Activated CD8-positive, alpha-beta T cell treated with anti-CD3 and anti-CD28 coated beads, Interleukin-2, amount 10 ng/mL, durations not matched to agents 7 days and 5 days (primary cell): ENCODE measurements at places on chromosomes 11 and 22. TPM values are rescaled to one million over a fixed set of nuclear protein-coding genes. Genes with fewer than 3 reads are reported as not detected.

The KDM4D gene
- 0.90 TPM for total RNA-seq

GRCh38 chr11:110606415-110606814, 105.8 kb downstream of the ARHGAP20 start:
- H3K4me1 ChIP-seq = no peaks in the 10 kb centered on the region
- H3K36me3 ChIP-seq = no peaks in the 10 kb centered on the region
- no peak overlapping the region for H3K4me3 ChIP-seq
- peaks cover 10% of the 10 kb centered on the region for H3K27me3 ChIP-seq
- no peak for DNase-seq

The KCNC1 gene
- total RNA-seq = not detected

DNA sequence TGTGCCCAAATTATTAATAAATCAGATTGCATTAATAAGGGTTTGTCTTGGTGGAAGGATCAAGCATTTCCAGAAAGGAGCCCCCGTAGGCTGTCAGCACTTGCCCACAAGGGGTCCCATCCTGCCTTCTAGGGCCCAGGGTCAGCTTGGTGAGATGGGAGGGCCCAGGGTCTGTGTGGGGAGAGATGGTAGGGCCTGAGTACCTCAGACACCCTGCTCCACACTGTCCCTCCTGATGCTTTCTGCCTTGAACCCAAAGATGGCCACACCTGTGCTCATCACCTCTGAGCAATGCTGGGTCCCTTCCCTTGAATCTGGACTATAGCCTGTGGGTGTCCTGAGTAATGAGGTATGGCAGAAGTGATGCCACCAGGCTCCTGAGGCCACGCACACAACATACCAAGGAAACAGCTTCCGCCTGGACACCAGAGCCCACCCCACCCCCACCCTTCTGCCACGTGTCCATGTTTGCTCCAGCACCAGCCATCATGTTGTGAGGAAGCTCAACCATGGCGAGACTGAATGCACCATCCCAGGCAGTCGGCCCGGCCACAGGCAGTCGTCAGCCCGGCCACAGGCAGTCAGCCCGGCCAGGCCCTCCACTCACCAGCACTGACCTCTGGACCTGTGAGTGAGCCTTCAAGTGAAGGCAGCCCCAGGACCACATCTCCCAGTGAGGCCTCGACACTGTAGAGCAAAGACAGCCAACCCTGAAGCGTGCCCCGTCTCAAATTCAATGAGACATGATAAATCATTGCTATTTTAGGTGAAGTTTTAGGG, 6.8 kb downstream of the BET1L start:
- H3K4me1 ChIP-seq = peaks cover 44% of the 10 kb centered on the region
- no peak overlapping the region for H3K4me3 ChIP-seq
- H3K27me3 ChIP-seq = no peaks in the 10 kb centered on the region
- DNase-seq = peak; percentile 17

The UPK3A gene
- total RNA-seq = not detected

- H3K27ac ChIP-seq = no peak overlapping the region
- H3K4me1 ChIP-seq = no peaks in the 10 kb centered on the region
- H3K36me3 ChIP-seq = no peaks in the 10 kb centered on the region
- no peak overlapping the region for H3K4me3 ChIP-seq
These were observed 172.2 kb downstream of the ST3GAL4 start for GRCh38 chr11:126527651-126528050.

DNA sequence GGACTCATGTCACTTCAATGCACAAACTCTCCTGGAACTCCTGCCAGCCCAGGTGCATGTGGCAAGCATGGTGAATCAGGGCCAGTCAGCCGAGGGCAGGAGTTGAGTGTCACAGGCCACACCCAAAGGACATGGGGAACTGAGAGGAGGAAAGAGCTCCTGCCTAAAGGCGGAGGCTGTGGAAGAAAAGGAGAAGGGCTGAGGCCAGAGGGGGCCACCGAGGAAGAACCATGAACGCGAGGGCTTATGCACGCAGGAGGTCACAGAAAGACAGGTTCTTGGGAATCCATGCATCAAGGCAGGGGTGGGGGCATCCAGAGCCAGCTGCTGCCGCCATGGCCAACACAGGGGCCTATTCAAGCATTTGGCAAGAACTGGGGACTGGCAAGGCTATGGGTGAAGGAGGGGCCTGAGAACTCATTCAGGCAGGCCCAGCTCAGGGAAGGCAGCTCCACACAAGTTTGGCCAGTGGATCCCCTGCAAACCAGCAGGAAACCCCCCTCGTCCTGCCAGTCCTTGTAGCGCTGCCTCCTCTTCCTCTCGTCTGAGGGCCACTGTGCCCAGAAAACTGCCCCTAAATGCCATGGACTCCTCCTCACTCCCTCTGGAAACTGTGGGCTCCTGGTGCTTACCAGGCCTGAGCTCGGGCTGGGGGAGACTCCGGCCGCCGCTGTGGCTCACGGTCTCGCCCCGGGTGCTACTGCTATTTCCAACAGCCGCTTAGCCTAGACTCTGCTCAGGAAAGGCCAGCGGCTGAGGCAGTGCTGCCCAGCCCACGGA, 15.4 kb downstream of the PPM1F start:
- no peak for DNase-seq

DNA sequence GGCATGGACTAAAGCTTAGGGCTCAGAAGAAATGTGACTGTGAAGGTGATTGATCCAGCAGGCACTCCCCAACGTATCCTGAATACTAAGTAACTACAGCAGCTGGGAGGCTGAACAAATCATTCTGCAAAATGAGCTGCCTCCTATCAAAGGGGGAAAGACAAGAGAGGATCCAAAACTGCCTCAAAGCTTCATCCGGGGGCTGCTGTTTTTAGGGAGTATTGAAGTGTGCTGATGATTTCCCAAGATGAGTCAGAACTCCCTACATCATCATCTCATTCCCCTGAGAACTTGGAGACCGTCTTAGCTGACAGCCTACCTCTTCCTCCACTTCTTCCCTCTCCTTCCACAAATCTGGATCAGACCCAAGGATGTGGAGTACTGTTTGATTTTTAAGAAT, 108.4 kb upstream of the GRAMD1B start:
- H3K27me3 ChIP-seq = peaks cover 24% of the 10 kb centered on the region
- H3K36me3 ChIP-seq = no peaks in the 10 kb centered on the region
- no peak overlapping the region for H3K27ac ChIP-seq
- H3K4me1 ChIP-seq = no peaks in the 10 kb centered on the region
- no peak overlapping the region for H3K4me3 ChIP-seq
- DNase-seq = no peak

DNA sequence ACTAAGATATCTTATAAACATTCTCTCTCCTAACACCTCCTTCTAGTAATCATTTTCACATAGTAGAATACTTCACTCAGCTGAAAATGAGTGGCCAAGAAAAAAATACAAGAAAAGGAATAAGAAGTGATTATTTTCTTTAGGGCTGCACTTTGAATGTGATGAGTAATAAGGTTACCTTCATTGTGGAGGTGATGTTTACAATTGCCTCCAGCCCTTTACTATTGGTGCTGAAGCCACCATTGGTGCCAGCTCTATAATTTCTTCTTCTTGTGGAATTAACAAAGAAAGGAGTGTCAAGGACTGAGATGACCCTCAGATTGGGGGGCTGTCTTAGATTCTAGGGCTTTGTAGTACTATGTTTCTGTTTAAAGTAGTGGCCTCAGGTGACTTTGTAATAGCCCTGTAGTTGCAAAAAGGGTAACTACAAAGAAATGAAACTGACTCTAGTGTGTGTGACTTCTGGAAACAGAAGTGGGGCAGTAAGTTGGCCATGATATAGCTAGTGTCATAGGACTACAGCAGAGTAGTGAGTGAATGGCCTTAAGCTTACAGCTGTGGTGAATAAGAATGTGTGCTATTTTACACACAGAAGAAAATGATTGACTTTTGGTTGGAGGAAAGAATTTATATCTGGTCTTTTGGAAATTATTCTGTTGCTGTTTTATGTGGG, 287.2 kb downstream of the TMEM135 start:
- DNase-seq = no peak
- H3K4me3 ChIP-seq = no peak overlapping the region
- no peaks in the 10 kb centered on the region for H3K4me1 ChIP-seq
- H3K27me3 ChIP-seq = no peaks in the 10 kb centered on the region

- no peak for DNase-seq
- peak overlapping the region; percentile 84 for H3K27ac ChIP-seq
- H3K27me3 ChIP-seq = no peaks in the 10 kb centered on the region
These were observed 7.8 kb downstream of the CD3D start for GRCh38 chr11:118334745-118335144.

The CBX6 gene
- 61.8 TPM for total RNA-seq

DNA sequence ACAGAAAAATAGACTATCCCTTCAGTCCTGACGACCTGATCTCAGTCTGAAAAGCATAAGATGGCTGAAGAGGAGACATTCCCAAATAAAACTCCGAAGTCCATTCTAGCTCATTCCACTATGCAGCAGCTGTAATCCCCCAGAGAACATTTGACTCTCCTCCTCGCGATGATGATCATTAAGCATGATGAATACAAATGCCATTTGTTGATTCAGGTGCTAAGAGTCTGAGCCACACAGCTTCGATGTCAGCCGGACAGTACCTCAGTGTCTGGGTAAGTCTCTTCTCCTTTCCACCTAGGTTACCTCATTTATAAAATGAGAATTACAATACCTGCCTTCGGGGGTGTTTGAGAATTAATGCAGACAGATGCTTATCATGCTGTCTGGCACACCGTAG, 94.8 kb downstream of the TENM4 start:
- no peaks in the 10 kb centered on the region for H3K4me1 ChIP-seq
- no peak for DNase-seq
- no peaks in the 10 kb centered on the region for H3K27me3 ChIP-seq
- no peak overlapping the region for H3K4me3 ChIP-seq

GRCh38 chr11:10076458-10077141, 217.4 kb downstream of the SBF2 start:
- H3K4me1 ChIP-seq = no peaks in the 10 kb centered on the region
- H3K27ac ChIP-seq = no peak overlapping the region
- DNase-seq = peak; percentile 38
- no peaks in the 10 kb centered on the region for H3K36me3 ChIP-seq
- no peak overlapping the region for H3K4me3 ChIP-seq

GRCh38 chr11:33542921-33543320, 157.7 kb downstream of the C11orf91 start:
- H3K27ac ChIP-seq = no peak overlapping the region
- H3K27me3 ChIP-seq = peaks cover 14% of the 10 kb centered on the region

GRCh38 chr22:48507171-48507570, 1320.5 kb downstream of the BRD1 start:
- no peak for DNase-seq
- H3K36me3 ChIP-seq = no peaks in the 10 kb centered on the region
- H3K27ac ChIP-seq = no peak overlapping the region
- no peak overlapping the region for H3K4me3 ChIP-seq

The ELMOD1 gene
- total RNA-seq = not detected

The B4GALNT4 gene
- total RNA-seq = 0.52 TPM

The FAM227A gene
- 0.89 TPM for total RNA-seq

DNA sequence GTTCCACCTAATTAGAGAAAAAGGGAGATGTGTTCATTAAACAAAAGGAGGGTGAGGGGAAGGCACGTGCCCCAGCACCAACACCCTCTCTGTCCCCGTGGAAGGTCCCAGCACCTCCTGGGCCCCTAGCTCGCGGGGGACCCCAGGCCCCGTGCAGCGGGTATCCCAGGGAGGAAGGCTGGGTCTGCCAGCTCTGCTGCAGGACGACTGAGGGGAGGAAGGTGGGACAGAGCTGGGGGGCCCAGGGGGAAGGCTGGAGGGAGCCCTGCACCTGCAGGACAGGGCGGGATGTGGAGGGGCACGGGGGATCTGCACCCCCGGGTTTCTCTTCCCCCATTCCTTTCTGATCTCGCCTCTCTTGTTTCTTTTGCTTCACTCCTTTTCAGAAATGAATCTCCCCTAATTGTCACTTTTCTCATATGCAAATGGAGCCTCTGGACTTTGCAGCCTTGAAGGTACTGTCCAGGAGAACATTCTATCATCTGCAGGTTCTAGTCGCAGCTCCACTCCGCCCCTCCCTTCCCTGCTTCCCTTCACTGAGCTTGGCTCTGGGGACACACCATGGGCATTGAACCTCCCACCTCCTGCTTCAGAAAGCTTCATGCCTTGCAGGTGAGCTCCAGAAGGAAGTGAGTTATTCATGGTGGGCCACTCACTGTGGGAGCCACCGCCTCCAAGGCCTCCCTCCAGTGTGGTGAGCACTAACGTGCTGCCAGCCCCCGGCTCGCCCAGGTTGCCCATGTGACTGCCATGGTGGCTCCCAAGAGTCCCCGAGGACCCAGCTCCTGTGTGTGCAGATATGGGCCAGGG, 111.0 kb downstream of the ST3GAL4 start:
- DNase-seq = no peak
- H3K4me1 ChIP-seq = peaks cover 33% of the 10 kb centered on the region
- H3K4me3 ChIP-seq = peak overlapping the region; percentile 13
- H3K27me3 ChIP-seq = no peaks in the 10 kb centered on the region
- H3K27ac ChIP-seq = peak overlapping the region; percentile 84
- no peaks in the 10 kb centered on the region for H3K36me3 ChIP-seq

- H3K4me3 ChIP-seq = no peak overlapping the region
- no peaks in the 10 kb centered on the region for H3K4me1 ChIP-seq
- no peak overlapping the region for H3K27ac ChIP-seq
- DNase-seq = no peak
- H3K36me3 ChIP-seq = no peaks in the 10 kb centered on the region
- peaks cover 3% of the 10 kb centered on the region for H3K27me3 ChIP-seq
These were observed 27.8 kb upstream of the PICK1 start for GRCh38 chr22:38029370-38029769.

The NLRP14 gene
- total RNA-seq = 0.08 TPM

The OR52H1 gene
- not detected for total RNA-seq

DNA sequence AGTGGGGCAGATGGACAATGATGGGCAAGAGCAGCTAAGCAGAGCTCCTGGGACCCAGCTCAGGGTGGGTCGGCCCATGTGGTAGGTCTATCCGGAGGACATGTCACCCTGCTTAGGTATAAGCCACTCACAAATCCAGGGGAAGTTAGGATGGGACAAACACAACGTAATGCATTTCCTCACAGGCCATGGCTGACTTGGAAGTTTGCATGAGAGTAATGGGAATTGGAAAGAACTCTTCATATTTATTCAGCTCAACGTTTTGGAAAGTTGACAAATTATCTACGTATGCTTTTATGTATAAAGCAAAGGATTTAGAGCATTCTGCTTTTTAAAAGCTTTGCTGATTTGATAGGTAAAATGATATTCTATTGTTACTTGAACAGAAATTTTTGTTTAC, 74.9 kb downstream of the SMCO4 start:
- H3K4me1 ChIP-seq = no peaks in the 10 kb centered on the region
- no peaks in the 10 kb centered on the region for H3K36me3 ChIP-seq
- DNase-seq = no peak
- no peak overlapping the region for H3K27ac ChIP-seq
- no peaks in the 10 kb centered on the region for H3K27me3 ChIP-seq
- no peak overlapping the region for H3K4me3 ChIP-seq

GRCh38 chr11:16365581-16366228, 9.4 kb upstream of the SOX6 start:
- H3K4me3 ChIP-seq = no peak overlapping the region
- no peak for DNase-seq
- H3K27ac ChIP-seq = no peak overlapping the region

DNA sequence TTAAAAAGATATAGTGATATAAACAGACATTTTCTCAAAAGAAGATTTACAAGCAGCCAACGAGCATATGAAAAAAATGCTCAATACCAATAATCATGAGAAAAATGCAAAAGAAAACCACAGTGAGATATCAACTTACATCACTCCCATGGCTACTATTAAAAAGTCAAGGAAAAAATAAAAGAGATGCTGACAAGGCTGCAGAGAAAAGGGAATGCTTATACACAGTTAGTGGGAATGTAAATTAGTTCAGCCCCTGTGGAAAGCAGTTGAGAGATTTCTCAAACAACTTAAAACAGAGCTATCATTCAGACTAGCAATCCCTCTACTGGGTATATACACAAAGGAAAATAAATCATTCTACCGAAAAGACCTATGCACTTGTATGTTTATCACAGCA, 97.1 kb upstream of the CARD18 start:
- H3K4me1 ChIP-seq = no peaks in the 10 kb centered on the region
- H3K36me3 ChIP-seq = no peaks in the 10 kb centered on the region
- no peak overlapping the region for H3K27ac ChIP-seq
- no peak for DNase-seq
- no peak overlapping the region for H3K4me3 ChIP-seq

The CNTF gene
- 4.2 TPM for total RNA-seq
